ENCODE measurements at places on chromosomes 13 and 19.

GRCh38 chr13:38777347-38778119 is 90.7 kb downstream of the FREM2 start:
- DNase-seq, result no peak

DNA sequence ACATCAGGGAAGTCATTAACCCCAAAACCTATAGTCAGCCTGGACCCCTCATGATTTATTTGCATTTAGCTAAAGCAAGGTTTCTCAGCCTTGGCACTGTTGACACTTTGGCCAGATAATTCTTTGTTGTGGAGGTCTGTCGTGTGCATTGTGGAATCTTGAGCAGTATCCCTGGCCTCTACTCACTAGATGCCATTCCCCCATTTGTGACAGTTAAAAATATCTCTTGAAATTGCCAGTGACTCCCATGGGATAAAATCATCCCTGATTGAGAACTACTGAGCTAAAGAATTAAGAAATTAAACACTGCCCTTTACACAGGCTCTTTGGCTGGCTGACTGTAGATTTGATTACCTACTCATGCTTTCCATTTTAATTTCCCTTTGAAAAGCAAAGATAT is 102.7 kb downstream of the LMO7 start:
- DNase-seq, result no peak

GRCh38 chr13:57568865-57569264 is 62.7 kb upstream of the PCDH17 start:
- no peak for DNase-seq

GRCh38 chr19:53517114-53517741 is 20.7 kb upstream of the ZNF331 start:
- DNase-seq, result no peak

- no peak for DNase-seq
These were observed 138.6 kb downstream of the KCNRG start for GRCh38 chr13:50153876-50154275.

DNA sequence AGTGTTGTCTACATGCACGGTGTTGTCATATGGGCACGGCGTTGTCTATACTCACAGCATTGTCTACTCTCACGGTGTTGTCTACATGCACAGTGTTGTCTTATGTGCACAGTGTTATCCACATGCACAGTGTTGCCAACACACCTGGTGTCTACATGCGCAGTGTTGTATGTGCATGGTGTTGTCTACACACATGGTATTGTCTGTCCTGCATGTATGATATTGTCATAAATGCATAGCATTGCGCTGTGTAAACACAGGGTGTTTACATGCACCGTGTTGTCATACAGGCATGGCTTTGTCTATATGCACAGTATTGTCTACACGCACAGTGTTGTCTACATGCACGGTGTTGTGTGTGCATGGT is 6.8 kb downstream of the ADPRHL1 start:
- no peak for DNase-seq

All from fibroblast of upper back skin (primary cell).